Endodermal cell (in vitro differentiated cells): ENCODE measurements at places on chromosomes 5 and 9. TPM values are rescaled to one million over a fixed set of nuclear protein-coding genes. Genes with fewer than 3 reads are reported as not detected.
A peak's percentile ranks its signal among the peaks of the same experiment; 100 is the strongest.

DNA sequence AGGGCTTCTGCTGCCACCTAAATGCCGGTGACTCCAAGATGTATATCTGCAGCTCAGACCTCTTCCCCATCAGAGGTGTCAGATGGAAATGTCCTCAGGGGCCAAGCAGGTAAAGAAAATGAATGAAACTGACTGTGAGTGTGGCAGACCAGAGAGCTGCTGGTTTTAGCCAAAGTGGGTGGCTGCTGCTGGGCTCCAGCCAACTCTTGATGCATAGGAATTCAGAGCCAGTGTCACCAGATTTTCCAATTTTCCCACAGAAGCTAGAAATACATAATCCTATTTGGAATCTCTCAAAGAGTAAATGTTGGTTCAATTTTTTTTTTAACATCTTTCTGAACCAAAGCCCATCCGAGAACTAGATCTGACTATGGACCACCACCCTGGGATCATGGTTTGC, 161.2 kb upstream of the SPRY4 start:
- H3K36me3 ChIP-seq: no peaks in the 10 kb centered on the region
- no peak for DNase-seq
- H3K27me3 ChIP-seq: no peaks in the 10 kb centered on the region
- H3K27ac ChIP-seq: no peak overlapping the region
- H3K4me1 ChIP-seq: peaks cover 3% of the 10 kb centered on the region

DNA sequence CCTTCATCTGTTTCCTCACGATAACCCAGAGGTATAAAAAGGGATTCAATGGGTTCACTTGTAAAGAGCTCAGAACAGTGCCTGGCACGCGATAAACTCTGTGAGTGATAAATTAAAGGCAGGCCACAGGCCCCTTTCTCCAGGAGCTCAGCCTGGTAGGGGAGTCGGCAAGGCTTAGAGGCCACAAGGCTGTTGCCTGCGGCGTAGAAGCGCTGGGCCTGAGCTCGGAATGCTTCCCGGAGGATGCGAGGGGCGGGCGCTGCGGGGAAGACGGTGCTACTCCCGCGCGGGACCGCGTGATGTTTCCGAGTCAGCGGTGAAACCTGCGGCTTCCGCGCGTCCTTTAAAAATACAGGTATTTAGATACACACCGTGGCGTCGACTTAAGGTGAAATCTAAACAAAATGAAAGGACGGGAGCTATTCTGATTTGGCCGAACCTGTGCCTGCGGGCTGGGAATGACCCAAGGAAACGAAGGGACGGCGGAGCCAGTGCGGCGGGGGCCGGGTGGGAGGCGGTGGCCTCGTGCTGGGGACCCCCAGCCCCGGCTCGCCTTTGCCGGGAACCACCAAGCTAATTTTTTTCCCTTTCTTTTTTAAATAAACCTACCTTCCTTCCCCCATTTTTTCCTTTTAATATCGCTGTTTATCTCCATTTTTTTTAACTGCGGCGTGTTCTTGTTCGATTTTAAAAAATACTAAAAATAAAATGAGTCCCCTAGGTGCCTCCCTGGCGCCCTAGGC, 6.2 kb downstream of the NKX2-5 start:
- H3K4me3 ChIP-seq: no peak overlapping the region
- peak; percentile 70 for DNase-seq
- H3K36me3 ChIP-seq: no peaks in the 10 kb centered on the region
- peaks cover 100% of the 10 kb centered on the region for H3K27me3 ChIP-seq
- peaks cover 6% of the 10 kb centered on the region for H3K4me1 ChIP-seq
- H3K27ac ChIP-seq: no peak overlapping the region

DNA sequence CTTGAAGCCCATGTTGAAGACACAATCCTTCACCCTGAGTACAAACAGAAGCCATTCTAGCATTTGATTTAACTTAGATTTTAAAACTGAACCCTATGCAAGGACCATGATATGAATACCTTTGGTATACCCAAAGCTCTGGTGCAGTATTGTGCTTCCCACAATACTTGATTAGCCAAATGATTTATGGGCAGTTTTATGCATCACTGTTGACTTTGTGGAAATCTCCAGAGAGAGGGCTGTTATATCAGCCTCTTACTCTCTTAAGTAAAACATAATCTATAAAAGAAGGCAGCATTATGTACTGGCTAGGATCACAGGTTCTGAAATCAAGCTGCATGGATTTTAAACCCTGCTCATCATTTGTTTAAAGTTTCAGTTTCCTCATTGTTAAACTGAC, 762.8 kb downstream of the EFNA5 start:
- H3K4me1 ChIP-seq: no peaks in the 10 kb centered on the region
- H3K27me3 ChIP-seq: no peaks in the 10 kb centered on the region
- no peak overlapping the region for H3K4me3 ChIP-seq
- H3K27ac ChIP-seq: no peak overlapping the region
- H3K36me3 ChIP-seq: no peaks in the 10 kb centered on the region

GRCh38 chr5:163968651-163969050, 463.2 kb downstream of the MAT2B start:
- DNase-seq: no peak
- no peaks in the 10 kb centered on the region for H3K36me3 ChIP-seq
- no peaks in the 10 kb centered on the region for H3K4me1 ChIP-seq
- no peak overlapping the region for H3K4me3 ChIP-seq
- no peaks in the 10 kb centered on the region for H3K27me3 ChIP-seq

GRCh38 chr5:68548959-68549676, 333.6 kb downstream of the PIK3R1 start:
- H3K27me3 ChIP-seq: no peaks in the 10 kb centered on the region
- H3K4me3 ChIP-seq: no peak overlapping the region
- H3K36me3 ChIP-seq: no peaks in the 10 kb centered on the region
- H3K27ac ChIP-seq: no peak overlapping the region

DNA sequence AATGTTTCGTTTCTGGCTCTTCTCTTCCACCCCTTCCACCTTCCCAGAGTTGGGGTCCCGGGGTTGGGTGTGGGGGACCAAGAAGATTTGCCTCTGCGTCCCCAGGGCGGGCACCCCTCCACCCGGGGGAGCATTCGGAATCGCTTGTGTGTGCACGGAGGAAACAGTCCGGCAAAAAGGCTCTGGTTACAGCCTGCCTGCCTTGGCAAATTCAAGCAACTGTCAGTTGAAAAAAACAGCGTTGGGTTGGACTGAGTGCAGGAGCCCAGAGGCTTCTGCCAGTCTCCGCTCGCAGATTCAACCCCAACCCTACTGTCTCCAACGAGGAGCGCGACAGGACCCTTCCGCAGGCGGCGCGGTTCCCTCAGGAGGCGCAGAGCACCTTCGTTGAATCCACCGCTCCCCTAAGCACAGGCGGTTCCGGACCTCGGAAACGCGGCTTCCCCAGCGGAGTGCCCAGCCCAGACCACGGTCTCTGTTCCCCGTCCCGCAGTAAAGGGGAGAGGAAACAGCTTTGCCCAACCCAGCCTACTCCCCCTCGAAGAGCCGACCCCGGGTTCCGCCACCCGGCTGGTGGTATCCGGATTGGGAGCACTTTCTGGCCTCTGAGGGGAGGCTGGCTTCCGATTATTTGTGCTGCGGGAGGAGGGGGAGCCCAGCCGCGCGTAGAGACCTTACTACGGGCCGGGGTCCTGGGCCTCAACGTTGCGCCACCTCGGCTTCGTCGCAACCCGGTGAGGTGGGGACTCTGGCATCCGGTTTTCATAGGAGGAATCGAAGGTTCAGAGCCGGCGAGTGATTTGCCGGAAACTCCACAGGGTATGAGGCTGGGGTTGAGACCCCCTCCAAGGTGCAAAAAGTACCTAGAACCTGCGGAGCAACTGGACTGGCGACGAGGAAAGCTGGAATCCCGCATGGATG, 9.6 kb downstream of the LHX6 start:
- peak; percentile 81 for DNase-seq
- no peak overlapping the region for H3K27ac ChIP-seq
- H3K4me1 ChIP-seq: peaks cover 10% of the 10 kb centered on the region
- H3K27me3 ChIP-seq: peaks cover 100% of the 10 kb centered on the region

DNA sequence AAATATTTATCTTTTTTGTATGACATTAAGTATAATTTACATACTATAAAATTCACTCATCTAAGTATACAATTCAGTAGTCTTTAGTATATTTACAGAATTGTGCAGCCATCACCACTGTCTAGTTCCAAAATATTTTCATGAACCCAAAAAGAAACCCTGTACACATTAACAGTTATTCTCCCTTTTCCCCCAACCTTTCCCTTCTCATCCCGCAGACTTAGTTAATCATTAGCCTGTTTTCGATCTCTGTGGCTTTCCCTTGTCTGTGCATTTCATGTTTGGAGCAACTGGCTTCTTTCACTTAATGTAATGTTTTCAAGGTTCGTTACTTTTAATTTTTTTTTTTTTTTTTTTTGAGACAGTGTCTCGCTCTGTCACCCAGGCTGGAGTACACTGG, 37.5 kb downstream of the MTREX start:
- peaks cover 3% of the 10 kb centered on the region for H3K4me1 ChIP-seq
- peaks cover 86% of the 10 kb centered on the region for H3K36me3 ChIP-seq
- H3K27ac ChIP-seq: no peak overlapping the region
- DNase-seq: no peak

GRCh38 chr9:130008538-130008937, 34.5 kb downstream of the FNBP1 start:
- H3K4me1 ChIP-seq: no peaks in the 10 kb centered on the region
- no peak overlapping the region for H3K27ac ChIP-seq
- DNase-seq: no peak
- no peaks in the 10 kb centered on the region for H3K27me3 ChIP-seq

GRCh38 chr9:36961561-36962325, 72.3 kb downstream of the PAX5 start:
- H3K36me3 ChIP-seq: no peaks in the 10 kb centered on the region
- H3K27me3 ChIP-seq: no peaks in the 10 kb centered on the region
- H3K4me3 ChIP-seq: no peak overlapping the region
- peak; percentile 67 for DNase-seq
- no peak overlapping the region for H3K27ac ChIP-seq
- no peaks in the 10 kb centered on the region for H3K4me1 ChIP-seq

The C9orf50 gene
- not detected in 3 replicates for total RNA-seq

The SLC25A48 gene
- 5.9 and 6.3 TPM in 2 replicates for total RNA-seq

The BBLN gene
- total RNA-seq: 65.7 and 72.5 TPM in 2 replicates

The FIBCD1 gene
- 3.5 and 3.7 TPM in 2 replicates for total RNA-seq

The TNFSF15 gene
- total RNA-seq: 0.05 TPM in 1 of 2 replicates, not detected in the other

GRCh38 chr5:37552161-37552560, 173.0 kb downstream of the WDR70 start:
- no peaks in the 10 kb centered on the region for H3K36me3 ChIP-seq
- H3K4me1 ChIP-seq: peaks cover 5% of the 10 kb centered on the region
- peak overlapping the region; percentile 24 for H3K27ac ChIP-seq
- no peak for DNase-seq
- no peaks in the 10 kb centered on the region for H3K27me3 ChIP-seq

The GHR gene
- 0.21 to 0.50 TPM (median 0.27 TPM) in 3 replicates for total RNA-seq

The GM2A gene
- 40.2 to 44.2 TPM (median 40.7 TPM) in 3 replicates for total RNA-seq
